Fibroblast of the conjunctiva (primary cell): ENCODE measurements at places on chromosomes 1 and 21.

DNA sequence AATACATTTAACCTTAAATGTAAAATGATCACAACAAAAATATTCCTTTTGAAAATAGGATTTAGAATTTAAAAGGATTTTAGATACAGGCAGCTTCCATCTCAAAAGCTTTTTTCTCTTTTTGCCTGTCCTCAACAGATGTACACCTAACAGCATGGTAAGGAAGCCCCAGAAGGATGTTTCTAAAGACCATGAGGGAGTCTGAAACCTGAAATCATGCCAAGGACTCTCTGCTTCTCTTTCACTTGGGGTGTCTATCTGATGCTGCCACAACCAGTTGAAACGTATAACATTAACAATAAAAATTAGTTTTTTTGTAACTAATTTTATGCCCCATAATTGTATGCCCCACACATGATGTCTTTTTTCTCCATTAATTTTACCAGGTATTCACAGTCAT, 5.4 kb upstream of the ZNF281 start:
- DNase-seq: no peak

GRCh38 chr1:31407029-31407626, 5.9 kb upstream of the SERINC2 start:
- no peak for DNase-seq

DNA sequence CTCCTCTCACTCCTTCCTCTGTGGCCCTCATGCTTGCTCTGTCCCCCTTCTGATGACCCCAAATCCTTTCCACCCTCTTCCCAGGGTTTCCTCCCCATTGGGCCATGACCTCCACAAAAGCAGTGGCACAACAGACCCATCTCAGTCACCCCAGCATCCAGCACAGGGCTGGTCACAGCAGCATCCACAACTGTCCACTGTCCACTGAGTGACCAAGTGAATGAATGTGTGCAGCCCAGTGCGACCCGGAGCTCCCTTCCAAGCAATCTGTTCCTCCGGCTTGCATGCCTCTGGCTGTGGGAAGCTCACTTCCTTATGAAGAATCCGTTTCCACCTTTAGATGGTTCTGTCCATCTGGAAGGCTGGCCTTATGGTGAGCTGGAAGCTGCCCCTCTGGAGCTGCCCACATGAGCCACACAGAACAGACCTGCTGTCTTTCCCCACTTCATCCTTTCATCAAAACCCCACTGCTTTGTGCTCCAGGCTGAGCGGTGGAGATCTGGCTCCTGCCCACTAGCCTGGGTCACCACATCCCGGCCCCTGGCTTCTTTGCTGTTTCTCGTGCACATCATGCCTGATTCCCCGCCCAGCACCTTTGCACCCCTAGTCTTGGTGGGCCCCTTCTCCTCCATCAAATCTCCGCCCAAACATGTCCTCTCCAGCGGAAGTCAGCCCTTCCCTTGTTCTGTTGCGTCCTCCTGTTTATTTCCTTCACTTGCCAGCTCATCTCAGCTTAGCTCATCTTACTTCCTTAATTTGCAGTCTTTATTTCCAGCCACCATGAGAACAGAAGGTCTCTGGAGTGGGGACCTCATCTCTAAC, 56.4 kb downstream of the EDN2 start:
- DNase-seq: no peak

GRCh38 chr1:176961678-176962077, 202.8 kb downstream of the ASTN1 start:
- no peak for DNase-seq

GRCh38 chr1:34342334-34342733, 165.6 kb downstream of the C1orf94 start:
- DNase-seq: no peak

GRCh38 chr1:85315789-85316188, 39.4 kb upstream of the BCL10 start:
- no peak for DNase-seq

- DNase-seq: no peak
Observed at GRCh38 chr1:196056966-196057365, 551.3 kb downstream of the KCNT2 start.

GRCh38 chr1:11862890-11863289, 4.1 kb upstream of the NPPB start:
- no peak for DNase-seq
